Peyer's patch (tissue), 4 donors: ENCODE measurements at places on chromosomes 12 and 14.

GRCh38 chr12:66058554-66058953 lies 72.0 kb downstream of the LLPH start:
- no peaks in the 10 kb centered on the region for H3K4me1 ChIP-seq
- H3K4me3 ChIP-seq, result no peak overlapping the region
- DNase-seq, result no peak
- no peak overlapping the region for H3K27ac ChIP-seq

- H3K27me3 ChIP-seq, result no peaks in the 10 kb centered on the region
- no peaks in the 10 kb centered on the region for H3K36me3 ChIP-seq
- H3K4me3 ChIP-seq, result no peak within 1 kb of the TSS
- no peak for DNase-seq
Measured at GRCh38 chr12:54028314-54029201, at the start of gene HOXC6. TSS of gene HOXC6 (plus strand) at chr12:54028440. CDS start at chr12:54028522, 82 bp downstream.

- no peak for DNase-seq
- no peaks in the 10 kb centered on the region for H3K4me1 ChIP-seq
- H3K36me3 ChIP-seq, result no peaks in the 10 kb centered on the region
- no peak overlapping the region for H3K4me3 ChIP-seq
- H3K27ac ChIP-seq, result no peak overlapping the region
- no peaks in the 10 kb centered on the region for H3K27me3 ChIP-seq
Measured at GRCh38 chr12:5307065-5307464, 124.8 kb upstream of the NTF3 start.

GRCh38 chr14:92995620-92996019 lies 72.7 kb downstream of the CHGA start:
- H3K27me3 ChIP-seq, result no peaks in the 10 kb centered on the region
- H3K36me3 ChIP-seq, result no peaks in the 10 kb centered on the region
- no peak for DNase-seq
